AG04449 (cell line): ENCODE measurements at places on chromosomes 3 and 15.

DNA sequence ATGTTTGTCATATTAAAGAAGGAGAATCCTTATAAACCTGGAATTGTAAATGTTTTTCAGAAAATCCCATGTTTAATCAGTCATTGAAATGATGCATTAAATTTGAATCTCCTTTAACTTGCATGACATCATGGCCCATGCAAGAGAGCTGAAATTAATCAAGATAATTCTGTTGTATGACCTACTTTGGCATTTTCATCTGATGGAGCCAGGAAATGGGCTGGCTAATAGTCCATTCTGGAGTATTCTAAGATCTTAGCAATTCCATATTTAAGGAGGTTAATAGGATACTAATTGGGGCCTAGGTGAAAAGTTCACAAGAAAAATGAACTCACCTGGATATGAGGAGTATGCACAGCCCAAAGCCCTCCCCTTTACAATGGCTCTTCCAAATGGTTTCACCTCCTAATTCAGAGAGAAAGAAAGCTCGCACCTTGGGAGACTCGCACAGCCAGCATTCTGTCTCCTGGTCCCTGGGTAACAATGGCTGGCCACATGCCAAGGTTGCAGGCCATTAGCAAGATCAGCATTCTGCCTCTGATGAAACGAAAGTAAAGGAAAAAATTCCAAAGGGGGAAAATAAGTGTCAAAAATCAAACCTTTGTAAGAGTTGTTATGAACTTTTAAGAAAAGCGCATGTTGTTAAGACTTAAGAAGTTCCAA, 786.4 kb downstream of the MCTP2 start:
- no peak for DNase-seq

DNA sequence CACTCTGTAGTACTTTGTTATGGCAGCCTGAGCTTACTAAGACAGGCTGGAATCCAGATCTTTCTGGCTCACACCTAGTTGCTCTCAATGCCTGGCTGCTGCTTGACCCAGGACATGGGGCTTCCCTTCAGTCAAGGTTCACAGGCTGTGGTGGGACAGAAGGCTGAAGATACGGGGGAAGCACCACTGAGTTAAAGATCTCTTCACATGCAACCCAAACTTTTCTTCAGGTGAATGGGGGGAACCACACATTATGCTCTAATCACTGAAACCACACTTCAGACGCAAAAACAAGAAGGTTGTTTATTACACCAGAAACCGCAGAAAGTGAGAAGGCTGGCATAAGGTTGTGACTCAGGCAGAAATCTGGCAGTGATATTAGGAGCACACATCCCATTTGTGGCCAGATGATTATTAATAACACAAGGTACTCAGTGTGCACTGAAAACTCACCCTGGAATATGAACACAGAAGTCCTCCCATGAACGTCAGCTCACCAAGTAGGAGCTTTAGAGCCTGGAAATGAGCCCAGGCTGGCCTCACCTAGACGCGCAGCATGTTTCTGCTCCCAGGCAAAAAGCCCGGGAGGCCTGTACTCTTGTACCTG, 230.5 kb upstream of the CHRNA7 start:
- no peak for DNase-seq

DNA sequence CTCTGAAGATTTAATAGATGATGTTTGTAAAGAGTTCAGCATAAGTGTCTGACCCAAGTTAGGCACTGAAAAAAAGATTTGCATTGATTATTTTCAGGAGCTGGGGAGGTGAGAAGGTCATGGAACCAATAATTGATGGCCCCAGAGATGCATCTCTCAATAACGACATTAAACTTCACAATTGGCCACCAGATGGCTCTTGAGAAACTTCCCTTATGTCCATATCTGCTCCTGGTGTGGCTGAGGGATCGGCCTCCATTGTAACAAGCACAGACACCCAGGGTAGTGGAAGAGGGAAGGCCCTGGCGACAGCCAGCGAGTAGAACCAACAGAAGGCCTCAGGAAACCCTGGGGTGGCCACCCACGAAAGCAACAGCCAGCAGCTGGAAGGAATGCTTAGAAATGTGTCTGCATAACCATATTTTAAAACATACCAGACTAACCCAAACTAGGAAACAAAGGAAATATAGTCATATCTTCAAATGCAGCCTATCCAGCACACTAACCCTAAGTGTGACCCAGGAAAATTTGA, 536.7 kb downstream of the SOX2 start:
- DNase-seq = no peak

- no peak for DNase-seq
These were observed 80.2 kb upstream of the C15orf39 start for GRCh38 chr15:75121491-75121890.

- DNase-seq = no peak
These were observed at the start of gene EPB42 for GRCh38 chr15:43220991-43221403. Gene EPB42 (minus strand): TSS chr15:43221018. CDS start chr15:43220825, 193 bp downstream.

DNA sequence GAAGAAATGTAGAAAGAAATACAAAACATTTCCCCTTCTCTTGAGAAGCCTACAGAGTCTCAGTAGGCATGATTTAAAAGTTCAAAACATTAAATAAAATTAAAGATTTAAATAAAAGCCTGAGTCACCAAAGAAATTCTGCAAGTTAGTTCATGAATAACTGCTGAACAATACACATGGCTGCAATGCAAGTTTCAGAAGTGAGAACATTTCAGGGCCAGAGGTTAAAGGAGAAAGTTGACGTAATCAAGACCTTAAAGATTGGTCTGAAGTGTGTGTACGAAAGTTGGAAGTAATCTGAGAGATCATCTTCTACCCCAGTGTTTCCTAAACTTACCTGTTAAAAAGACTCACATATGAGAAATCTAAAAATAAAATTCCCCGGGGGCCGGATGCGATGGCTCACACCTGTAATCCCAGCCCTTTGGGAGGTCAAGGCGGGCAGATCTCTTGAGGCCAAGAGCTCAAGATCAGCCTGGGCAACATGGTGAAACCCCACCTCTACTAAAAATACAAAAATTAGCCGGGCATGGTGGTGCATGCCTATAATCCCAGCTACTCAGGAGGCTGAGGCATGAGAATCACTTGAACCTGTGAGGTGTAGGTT, 108.7 kb upstream of the PHLDB2 start:
- no peak for DNase-seq

DNA sequence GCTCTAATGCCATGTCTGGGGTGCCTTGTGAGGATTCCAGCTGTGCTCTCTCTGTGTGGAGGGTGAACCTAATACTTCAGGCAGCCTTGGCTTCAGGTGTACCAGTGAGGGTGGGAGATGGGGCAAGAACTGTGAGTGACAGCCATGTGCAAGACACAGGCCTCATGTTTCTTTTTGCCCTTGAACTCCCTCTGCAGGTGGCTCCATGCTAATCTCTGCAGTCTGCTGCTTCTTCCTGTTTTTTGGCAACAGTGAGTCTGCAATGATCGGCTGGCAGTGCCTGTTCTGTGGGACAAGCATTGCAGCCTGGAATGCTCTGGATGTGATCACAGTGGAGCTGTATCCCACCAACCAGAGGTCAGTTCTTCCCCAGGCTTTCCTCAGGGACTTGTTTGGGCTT, 189.3 kb downstream of the SV2B start:
- DNase-seq = no peak

GRCh38 chr3:18389108-18389733, 35.9 kb downstream of the SATB1 start:
- no peak for DNase-seq

DNA sequence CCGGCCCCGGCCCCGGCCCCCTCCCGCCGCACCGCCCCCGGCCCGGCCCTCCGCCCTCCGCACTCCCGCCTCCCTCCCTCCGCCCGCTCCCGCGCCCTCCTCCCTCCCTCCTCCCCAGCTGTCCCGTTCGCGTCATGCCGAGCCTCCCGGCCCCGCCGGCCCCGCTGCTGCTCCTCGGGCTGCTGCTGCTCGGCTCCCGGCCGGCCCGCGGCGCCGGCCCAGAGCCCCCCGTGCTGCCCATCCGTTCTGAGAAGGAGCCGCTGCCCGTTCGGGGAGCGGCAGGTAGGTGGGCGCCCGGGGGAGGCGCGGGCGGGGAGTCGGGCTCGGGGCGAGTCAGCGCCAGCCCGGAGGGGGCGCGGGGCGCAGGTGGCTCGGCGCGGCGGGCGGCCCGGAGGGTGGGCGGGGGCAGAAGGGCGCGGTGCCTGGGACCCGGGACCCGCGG, 352 bp downstream of the CHRD start:
- no peak for DNase-seq

GRCh38 chr15:56794165-56794552, 60.9 kb upstream of the ZNF280D start:
- DNase-seq = no peak
